ENCODE measurements at places on chromosomes 13 and 19.

- no peak for DNase-seq
These were observed 83.3 kb downstream of the KLF5 start for GRCh38 chr13:73142071-73142470.

DNA sequence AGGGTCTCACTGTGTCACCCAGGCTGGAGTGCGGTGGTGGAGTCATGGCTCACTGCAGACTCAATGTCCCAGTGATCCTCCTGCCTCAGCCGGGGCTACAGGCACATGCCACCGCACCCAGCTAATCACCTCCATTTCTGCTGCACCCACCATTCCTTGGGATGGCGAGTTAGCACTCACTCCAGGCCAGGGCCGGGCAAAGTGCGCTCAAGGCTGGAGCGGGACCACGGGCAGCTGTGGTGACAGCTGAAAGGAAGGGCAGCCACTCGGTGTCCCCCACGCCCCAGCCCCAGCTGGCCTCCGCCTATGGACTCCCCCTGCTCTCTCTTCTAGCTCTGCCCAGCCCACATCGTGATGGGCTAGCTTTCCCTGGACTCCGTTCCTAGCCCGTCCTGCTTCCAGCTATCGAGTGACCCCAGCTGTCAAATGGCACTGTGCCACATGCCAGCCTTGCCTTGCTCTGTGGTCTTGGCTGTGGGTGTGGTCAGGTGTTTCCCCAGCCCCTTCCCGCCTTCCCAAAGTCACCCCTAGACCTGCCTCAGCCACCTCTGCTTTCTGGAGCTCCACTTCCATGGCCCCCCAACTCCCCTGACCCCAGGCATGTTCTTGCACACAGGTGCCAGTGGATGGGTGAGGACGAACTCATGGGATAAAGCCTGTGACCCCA is 4.1 kb downstream of the MICOS13 start:
- no peak for DNase-seq

GRCh38 chr13:40402931-40403431 is 263.5 kb downstream of the FOXO1 start:
- DNase-seq = no peak

- DNase-seq = no peak
These were observed 798 bp downstream of the SLC1A5 start for GRCh38 chr19:46787331-46788261.

- DNase-seq = no peak
These were observed 145.6 kb downstream of the FLT1 start for GRCh38 chr13:28349371-28349770.

DNA sequence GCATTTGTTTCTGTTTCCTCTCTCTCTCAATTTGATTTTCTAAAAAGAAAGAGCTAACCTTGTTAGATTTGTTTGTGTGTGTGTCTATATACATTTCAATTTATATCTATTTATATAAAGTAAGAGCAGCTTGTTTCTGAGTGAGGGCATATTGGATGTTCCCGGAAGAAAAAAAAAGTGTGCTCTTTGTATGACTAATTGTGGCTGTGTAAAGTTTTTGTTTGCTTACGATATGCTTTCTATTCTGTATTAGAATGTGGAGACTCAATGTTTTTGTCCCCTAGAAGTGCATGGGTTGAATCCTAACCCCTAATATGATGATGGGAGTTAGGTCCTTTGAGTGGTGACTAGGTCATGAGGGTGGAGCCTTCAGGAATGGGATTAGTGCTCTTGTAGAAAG is 66.6 kb upstream of the C1QTNF9B start:
- no peak for DNase-seq

DNA sequence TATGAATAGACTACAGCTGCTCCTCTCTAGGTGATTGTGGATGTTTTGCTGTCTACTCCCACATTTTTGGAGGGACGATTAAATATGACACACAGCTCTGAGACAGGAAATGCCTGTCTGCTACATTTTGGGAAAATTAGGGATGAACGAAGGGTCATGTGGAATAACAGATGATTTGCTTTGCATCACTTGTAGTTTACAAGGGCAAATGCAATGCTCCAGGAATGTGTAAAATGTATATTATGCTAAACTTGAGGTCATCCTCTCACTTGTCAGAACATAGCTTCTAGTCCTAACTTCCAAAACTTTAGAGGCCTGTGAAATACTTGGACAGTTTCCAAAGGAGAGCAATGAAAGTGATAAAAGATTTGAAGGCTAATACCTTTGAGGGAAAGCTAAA is 284.2 kb upstream of the DACH1 start:
- DNase-seq = no peak

DNA sequence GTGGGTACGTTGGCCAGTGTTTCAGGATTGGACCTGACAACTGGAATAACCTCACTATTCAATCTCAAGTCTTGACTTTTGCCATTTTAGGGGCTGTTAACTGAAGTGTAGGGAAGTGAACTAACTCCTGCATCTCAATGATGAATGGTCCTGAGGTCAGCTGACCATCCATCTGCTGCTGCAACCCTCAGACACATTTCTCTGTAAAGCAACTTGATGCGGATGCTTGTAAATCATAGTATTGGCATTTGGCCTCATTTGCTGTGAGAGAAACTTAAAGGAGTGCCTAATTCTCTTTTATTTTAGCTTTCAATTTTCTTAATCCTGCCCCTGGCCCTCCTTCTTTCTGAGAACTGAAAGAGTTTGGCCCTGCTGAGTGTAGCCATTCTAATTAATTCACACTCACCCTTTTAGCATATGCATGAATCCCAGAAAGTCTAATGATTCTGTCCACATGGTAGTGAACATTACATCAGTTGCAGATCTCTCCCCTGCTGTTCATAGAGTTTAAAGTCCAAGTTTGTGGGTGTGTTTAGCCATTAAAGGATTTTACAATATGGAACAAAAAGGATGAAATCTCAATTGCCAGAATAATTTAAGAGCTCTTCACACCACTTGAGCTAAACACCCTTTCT is 1531.4 kb upstream of the SLC10A2 start:
- no peak for DNase-seq

DNA sequence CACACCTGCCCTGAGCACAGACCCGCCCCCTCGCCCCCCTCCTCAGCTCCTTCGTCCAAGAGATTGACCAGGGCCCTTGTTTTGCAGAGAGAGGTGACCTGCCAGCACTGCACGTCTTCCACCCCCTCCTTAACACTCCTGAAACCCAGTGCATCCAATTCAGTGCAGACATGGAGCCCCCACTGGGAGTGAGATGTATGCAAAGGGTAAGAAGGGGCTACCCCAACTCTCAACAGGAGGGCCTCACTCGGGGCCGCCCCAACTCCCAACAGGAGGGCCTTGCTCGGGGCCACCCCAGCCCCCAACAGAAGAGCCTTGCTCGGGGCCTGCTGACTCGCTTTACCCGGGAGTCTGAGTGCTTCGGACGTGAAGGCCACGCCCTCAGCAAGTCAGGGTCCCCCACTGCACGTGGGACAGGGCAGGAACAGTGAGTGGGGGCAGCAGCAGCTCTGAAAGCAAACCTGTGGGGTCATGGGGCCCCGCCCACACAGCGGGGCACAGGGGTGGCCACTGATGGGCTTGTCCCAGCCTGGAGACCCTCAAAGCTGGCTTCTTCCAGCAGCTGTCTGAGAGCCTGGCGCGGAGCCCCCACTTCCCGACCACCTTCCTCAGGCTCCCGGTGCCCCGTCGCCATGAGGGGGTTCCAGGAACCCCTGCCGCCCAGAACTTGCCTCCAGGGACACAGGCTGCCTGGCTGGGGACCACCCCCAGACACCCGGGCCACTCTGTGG is 5.6 kb downstream of the CACTIN start:
- DNase-seq = no peak

- no peak for DNase-seq
These were observed 1.9 kb downstream of the TBC1D17 start for GRCh38 chr19:49879243-49879963.
